ENCODE measurements at places on chromosomes 2 and 18.

GRCh38 chr2:24926602-24927252 lies 6.7 kb upstream of the ADCY3 start:
- DNase-seq: peak; percentile 77

- no peak for DNase-seq
Measured at GRCh38 chr2:171513719-171514160, 8.5 kb upstream of the CYBRD1 start.

DNA sequence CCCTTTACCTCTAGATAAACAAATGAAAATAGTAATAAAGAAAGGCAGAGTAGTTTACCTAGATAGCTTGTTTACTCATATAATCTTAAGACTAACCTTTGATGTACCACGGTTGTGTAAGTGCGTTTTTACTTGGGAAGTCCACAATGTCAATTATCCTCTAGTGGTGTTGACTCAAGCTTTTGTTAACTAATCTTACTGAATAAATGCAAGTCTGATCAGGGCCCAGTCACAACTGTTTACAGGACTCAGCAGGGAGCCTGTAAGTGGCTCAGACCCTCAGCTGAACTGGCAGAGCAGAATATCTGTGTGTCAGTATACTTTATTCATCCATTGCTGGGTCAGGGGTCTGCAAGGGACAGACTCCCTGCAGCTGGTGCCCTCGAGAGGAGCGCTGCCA lies 98.1 kb upstream of the ACAA2 start:
- DNase-seq: no peak

GRCh38 chr2:54522624-54523281 lies 66.6 kb downstream of the SPTBN1 start:
- peak; percentile 42 for DNase-seq

DNA sequence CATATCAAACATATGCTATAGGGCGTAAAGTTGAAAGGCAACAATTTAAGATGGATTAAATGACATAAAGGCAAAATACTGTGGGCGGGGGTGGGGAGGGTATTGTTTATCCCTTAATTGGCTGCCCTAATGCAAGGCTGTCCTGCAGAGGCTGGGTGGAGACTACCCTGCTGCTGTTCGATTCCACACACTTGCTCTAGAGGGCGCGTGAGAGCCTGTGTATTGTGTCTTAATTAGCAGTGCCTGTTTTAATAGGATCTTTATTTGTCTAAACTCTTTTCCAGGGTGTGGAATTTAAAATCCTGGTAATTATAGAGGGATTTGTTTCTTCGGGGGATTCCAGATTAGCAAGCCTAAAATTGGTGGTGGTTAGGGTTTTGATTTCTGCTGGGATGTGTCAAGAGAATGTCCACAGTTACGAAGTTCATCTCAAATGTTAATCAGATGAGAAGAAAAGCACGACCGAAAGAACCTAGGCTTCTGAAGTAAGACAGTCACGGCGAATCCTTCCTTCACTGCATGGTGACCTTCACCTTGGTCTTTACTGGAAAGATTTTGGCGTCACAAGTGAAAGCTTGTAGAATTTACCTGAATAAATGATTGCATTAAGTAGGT lies 103.5 kb upstream of the MAP3K20 start:
- no peak for DNase-seq

DNA sequence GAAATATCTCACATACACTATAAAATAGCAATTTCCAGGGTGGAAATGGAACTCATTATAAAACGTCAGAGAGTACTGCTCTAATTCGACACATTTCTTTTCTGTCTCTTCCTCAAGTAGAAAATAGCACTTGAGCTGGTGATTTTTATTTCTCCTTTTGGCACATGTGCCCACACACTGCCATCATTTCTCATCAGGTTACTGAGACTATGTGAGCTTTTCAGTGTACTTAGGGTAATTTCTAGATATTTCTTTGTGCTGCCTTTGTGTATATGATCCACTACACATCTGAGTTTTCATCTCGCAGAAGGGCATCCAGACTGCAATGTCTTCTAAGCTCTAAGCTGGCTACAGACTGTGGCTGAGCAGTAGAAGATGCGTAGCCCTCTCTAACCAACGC lies 62.1 kb upstream of the PGAP1 start:
- peak; percentile 13 for DNase-seq

GRCh38 chr2:160207804-160208654 lies 8.0 kb upstream of the ITGB6 start:
- no peak for DNase-seq

DNA sequence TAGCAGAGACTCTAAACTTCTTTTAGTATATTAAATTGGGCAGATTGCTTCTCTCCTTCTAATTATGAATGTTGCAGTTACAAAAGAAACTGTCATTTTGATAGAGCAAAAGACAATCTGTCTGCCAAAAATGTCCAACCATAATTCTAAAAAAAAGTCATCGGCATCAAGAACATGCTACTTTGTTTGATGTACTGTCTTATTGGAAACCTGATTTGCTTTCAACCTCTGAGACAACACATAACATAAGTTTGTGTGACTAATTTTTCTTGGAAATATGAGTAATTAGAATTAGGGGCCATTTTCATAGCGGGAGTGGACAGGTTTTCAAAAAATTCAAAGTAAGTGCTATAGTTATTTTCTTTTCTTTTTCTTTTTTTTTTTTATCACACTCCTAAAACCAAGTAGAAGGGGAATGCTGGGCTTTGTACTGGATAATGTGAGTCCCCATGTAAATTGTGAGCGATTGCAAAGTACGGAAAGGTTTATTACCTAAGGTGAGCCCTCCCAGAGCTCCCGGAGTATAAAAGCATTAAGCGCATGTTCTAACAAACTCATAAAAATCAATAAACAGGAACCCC lies 59.1 kb downstream of the ZEB2 start:
- no peak for DNase-seq

DNA sequence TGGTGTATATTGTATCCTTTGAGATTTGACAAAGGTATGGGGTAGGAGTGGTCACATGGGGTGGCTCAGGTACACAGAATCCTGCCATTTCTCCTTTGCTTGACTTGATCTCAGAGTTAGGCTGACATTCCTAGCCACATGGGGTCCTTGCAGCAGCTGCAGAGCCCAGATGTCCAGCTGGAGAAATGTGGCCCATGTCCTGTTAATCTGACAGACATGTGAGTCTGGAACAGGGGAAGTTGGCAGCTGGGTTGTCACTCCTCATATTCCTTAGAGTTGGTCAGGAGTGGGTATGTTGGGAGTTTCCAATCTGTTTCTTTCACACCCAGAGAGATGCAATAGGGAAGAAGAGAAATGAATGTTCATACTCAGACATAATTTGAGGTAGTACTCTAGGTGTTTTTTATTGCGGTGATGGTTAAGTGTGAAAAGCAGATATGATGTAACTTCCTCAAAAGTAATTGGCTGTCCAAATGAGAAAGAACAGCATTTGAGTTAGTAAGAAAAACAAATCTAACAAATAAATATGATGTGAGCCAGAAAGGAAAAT lies 402.6 kb upstream of the MEIS1 start:
- DNase-seq: peak; percentile 54

GRCh38 chr2:169007356-169007755 lies 23.8 kb downstream of the ABCB11 start:
- no peak for DNase-seq

- DNase-seq: peak; percentile 16
Measured at GRCh38 chr2:88857951-88858411, 166.5 kb downstream of the RPIA start.

DNA sequence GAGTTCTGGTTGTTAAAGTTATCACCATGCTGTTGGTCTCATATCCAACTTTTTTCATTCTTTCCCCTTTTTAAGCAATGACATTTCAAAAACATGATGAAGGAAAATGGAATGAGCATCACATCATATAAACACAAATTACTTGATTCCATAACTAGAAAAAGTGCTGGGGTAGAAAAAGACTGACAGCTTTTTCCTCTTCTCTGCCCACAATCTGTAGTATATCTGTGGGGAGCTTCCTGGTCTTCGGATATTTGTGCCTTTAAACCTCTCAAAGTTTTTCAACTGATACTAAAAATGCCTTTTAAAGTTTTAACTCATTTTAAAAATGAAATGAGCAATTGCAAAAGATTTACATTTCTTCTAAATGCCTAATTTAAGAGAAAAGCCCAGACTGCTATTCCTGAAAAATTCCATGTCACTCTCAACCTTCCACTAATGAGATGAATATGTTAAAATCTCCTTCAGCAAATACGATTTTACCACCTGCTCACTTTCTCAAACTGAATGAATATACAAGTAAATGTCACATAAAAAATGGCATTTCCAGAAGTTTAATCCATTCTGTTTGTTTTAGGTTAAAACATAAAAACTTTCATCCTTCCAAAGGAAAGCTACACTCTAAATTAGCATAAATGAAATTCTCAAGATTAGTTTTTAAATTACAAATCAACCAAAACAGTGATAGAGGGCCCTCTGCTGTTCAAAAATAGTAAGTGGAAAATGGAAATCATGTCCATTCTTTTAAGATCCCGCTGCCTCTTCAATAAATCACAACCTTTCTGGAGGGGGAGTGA lies 2.1 kb downstream of the DNAH7 start:
- DNase-seq: peak; percentile 49

- peak; percentile 61 for DNase-seq
Measured at GRCh38 chr2:95348609-95349567, 51.7 kb downstream of the KCNIP3 start.

GRCh38 chr2:222837643-222838056 lies 23.2 kb upstream of the ACSL3 start:
- DNase-seq: no peak

GRCh38 chr18:28287146-28287545 lies 110.2 kb upstream of the CDH2 start:
- DNase-seq: no peak

DNA sequence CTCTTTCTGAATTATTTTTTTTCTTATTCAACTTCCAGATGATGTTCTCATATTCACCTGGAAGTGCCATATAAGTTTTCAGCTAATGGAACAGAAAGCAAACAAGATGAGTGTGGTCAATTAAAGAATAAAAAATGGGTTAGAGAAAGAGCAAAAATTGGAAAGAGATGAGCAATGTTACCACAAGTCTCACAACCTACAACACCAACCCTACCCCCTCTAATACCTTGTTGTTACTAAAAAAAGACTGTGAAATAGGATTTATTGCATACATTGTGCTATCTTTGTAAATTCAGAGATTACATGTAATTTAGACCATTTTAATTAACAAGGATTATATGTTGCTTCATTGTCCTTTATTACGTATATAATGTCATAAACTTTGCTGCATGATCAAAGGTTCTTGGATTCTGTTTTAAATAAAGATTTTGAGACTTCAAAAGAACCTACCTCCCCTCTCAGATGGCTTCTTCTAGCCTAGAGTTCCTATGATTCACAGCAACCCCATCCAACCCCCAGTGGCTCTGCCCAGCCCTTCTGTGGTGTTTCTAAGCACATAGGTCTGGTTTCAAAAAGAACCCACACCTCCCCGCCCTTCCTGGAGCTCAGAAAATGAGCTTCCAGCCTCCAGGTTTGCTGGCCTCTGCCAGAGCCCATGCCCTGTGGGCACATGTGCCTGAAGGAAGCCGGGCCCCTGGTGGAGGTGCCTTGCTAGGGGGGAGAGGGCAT lies 24.7 kb downstream of the LGALSL start:
- DNase-seq: no peak

- no peak for DNase-seq
Measured at GRCh38 chr2:107817378-107817777, 9.3 kb upstream of the RGPD4 start.

DNA sequence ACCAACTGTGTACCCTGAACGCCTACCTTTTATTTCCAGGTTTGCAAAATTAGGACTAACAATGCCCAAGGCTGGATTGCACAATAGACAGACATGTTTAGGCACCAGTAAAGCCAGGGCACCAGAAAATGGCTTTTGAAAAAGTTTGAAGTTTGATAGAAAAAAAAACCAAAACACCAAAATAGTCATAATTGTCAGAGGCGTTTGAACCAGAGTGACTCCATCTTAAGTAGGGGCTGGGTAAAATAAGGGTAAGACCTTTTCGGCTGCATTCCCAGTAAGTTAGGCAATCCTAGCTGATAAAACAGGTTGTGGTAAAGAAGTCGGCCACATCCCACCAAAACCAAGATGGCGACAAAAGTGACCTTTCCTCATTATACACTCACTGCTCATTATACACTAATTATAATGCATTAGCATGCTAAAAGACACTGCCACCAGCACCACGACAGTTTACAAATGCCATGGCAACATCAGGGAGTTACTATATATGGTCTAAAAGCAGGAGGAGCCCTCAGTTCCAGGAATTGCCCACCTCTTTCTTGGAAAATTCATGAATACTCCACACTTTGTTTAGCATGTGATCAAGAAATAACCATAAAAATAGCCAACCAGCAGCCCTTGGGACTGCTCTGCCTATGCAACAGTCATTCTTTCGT lies 105.1 kb upstream of the MSH2 start:
- no peak for DNase-seq

DNA sequence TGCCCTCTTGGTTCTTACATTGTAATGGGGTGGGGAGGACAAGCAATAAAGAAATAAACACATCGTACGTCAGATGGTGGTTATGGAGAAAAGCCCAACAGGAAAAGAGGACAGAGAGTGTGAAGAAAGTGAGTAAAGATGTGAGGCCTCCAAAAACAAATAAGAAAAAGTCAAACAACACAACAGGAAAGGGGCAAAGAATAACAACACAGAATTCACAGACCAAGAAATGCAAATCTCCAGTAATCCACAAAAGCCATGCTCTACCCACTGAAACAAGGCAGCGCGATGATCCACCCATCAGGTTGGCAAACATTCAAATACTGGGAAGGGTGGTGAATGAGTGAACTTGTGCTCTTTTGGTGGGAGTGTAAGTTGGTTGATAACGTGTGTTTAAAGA lies 16.7 kb upstream of the DUSP2 start:
- no peak for DNase-seq

DNA sequence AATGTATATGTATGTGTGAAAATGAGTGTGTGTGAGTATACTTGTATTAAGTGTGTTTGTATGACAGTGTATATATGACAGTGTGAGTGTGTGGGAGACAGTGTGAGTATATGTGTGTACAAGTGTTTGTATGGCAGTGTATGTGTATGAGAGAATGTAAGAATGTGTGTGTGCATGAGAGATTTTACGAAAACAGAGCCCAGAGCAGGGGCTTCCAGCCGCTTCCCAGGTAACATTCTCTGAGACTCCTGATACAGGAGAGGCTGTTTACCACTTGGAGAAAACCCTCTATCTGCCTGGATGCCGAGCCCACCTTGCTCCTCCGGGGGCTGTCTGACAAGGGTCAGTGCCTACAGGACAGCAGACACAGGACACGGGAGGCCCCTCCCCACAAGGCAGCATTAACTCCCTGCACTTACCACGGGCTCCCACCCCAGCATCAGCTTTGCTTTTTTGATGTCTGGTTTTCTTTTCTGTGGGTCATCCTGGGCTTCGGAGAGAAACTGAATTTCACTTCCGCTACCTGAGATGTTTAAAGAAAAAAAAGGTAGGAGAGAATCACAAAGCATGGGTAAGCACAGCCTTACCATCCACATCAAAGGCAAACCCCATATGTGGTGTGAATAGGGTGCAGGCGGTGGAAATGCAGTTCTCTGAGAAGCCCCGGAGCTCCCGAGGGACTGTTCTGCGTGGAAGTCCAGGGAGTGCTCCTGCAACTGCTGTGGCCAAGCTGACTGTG lies 97.6 kb downstream of the UXS1 start:
- DNase-seq: no peak

GRCh38 chr2:174263997-174264396 lies 15.7 kb upstream of the OLA1 start:
- DNase-seq: no peak

All from muscle of back (tissue), 13 donors.